ENCODE measurements at places on chromosomes 7 and 10. TPM values are rescaled to one million over a fixed set of nuclear protein-coding genes. Genes with fewer than 3 reads are reported as not detected.

The CARD11 gene
- 1.8 TPM for total RNA-seq

The MRC1 gene
- total RNA-seq, result not detected

The GPR26 gene
- total RNA-seq, result not detected

The LLCFC1 gene
- not detected for total RNA-seq

The TET1 gene
- total RNA-seq, result 0.52 TPM

The SPDYE6 gene
- not detected for total RNA-seq

The ZP3 gene
- total RNA-seq, result 19.7 TPM

The GOLGA7B gene
- total RNA-seq, result 4.0 TPM

The AMPH gene
- total RNA-seq, result not detected

The MXI1 gene
- total RNA-seq, result 7.0 TPM

The HOXA5 gene
- 6.8 TPM for total RNA-seq

The CACUL1 gene
- total RNA-seq, result 12.7 TPM

The SLC16A12 gene
- not detected for total RNA-seq

The KIAA1217 gene
- 2.8 TPM for total RNA-seq

The PPP1R17 gene
- total RNA-seq, result not detected

The UBTD1 gene
- total RNA-seq, result 19.5 TPM

The RADIL gene
- 2.7 TPM for total RNA-seq

The PAX4 gene
- total RNA-seq, result not detected

The IPMK gene
- total RNA-seq, result 2.8 TPM

The MYH16 gene
- total RNA-seq, result 0.51 TPM

The CLDN4 gene
- total RNA-seq, result 4.2 TPM

The FAM25A gene
- not detected for total RNA-seq

The TMEM178B gene
- 1.1 TPM for total RNA-seq

The CFAP58 gene
- 0.12 TPM for total RNA-seq

The CLEC5A gene
- total RNA-seq, result not detected

The TAS2R4 gene
- 0.12 TPM for total RNA-seq

The EBF3 gene
- 0.11 TPM for total RNA-seq

The KIN gene
- 8.7 TPM for total RNA-seq

The TRIM50 gene
- total RNA-seq, result not detected

The NPY gene
- total RNA-seq, result not detected

The CYP2E1 gene
- 0.22 TPM for total RNA-seq

The CNPY1 gene
- not detected for total RNA-seq

The TUBB8 gene
- total RNA-seq, result not detected

The KNDC1 gene
- total RNA-seq, result 0.89 TPM

The LIPF gene
- not detected for total RNA-seq

The AS3MT gene
- total RNA-seq, result 0.94 TPM

The PRKG1 gene
- total RNA-seq, result not detected

The RFC2 gene
- total RNA-seq, result 56.7 TPM

The ACTL6B gene
- total RNA-seq, result not detected

The SMKR1 gene
- total RNA-seq, result 13.5 TPM

The LDB3 gene
- total RNA-seq, result 0.05 TPM

The MYOF gene
- total RNA-seq, result 180 TPM

The TMEM176B gene
- not detected for total RNA-seq

The FAM24B gene
- 12.9 TPM for total RNA-seq

The CTNNA3 gene
- not detected for total RNA-seq

The BEND7 gene
- total RNA-seq, result 10.1 TPM

The IL2RA gene
- not detected for total RNA-seq

The MKRN1 gene
- 61.2 TPM for total RNA-seq

Measured in A549 treated with RU486 at 1 μM for 4 hours (cell line).